ENCODE measurements at places on chromosomes 12 and 14. TPM values are rescaled to one million over a fixed set of nuclear protein-coding genes. Genes with fewer than 3 reads are reported as not detected.

Gene PLXNC1
- total RNA-seq, result 7.9 TPM

Gene AGAP2
- total RNA-seq, result 4.0 TPM

DNA sequence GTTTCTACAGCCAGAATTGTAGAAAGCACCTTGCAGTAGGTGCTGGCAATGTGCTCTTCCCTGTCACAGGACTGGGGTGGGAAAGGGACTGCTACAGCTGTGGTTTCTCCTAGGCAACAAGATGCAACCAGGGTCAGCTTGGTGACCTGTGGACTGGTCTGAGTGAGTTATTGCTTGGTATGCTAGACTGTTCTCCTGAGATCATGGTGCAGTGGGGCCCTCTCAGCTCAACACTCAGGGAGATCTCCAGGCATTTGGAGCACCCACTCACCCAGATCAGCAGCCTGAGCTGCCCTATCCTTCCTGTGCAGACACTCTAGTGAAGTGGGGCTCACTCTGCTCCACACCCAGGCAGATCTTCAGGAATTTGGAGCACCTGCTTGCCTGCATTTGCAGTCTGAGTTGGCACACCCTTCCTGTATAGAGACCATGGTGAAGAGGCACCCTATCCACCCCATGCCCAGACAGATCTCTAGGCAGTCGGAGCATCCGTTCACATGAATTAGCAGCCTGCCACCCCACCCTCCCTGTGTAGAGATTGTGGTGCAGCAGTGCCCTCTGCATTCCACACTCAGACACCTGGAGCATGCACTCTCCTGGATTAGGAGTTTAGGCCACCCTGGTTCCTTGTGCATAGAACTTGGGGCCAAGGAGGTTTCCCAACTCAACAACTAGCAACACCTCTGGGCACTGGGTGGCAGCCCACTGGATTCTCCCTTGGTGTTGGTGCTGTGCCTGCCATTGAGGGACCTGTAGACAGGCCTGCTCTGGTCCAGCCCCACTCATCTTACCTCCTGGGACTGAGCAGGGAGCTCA lies 3.8 kb upstream of the FAM186B start:
- H3K4me1 ChIP-seq, result no peaks in the 10 kb centered on the region
- no peak overlapping the region for H3K27ac ChIP-seq
- no peaks in the 10 kb centered on the region for H3K36me3 ChIP-seq

GRCh38 chr12:24416423-24417109 lies 467.1 kb upstream of the SOX5 start:
- no peaks in the 10 kb centered on the region for H3K4me1 ChIP-seq
- DNase-seq, result no peak
- no peaks in the 10 kb centered on the region for H3K27me3 ChIP-seq
- no peaks in the 10 kb centered on the region for H3K36me3 ChIP-seq
- no peak overlapping the region for H3K4me3 ChIP-seq

DNA sequence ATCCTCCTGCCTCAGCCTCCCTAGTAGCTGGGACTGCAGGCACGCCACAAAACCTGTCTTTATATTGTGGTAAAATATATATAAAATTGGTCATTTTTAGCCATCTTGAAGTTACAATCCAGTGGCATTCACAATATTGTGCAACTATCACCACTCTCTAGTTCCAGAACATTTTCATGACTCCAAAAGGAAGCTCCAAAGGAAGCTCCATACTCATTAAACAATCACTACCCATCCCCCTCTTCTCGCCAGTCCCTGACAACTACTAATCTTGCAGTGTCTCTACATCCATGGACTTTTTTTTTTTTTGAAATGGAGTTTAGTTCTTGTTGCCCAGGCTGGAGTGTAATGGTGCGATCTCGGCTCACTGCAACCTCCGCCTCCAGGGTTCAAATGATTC lies 3.1 kb downstream of the GCH1 start:
- H3K27me3 ChIP-seq, result no peaks in the 10 kb centered on the region
- H3K4me1 ChIP-seq, result peaks cover 15% of the 10 kb centered on the region
- H3K27ac ChIP-seq, result no peak overlapping the region
- no peak overlapping the region for H3K4me3 ChIP-seq

DNA sequence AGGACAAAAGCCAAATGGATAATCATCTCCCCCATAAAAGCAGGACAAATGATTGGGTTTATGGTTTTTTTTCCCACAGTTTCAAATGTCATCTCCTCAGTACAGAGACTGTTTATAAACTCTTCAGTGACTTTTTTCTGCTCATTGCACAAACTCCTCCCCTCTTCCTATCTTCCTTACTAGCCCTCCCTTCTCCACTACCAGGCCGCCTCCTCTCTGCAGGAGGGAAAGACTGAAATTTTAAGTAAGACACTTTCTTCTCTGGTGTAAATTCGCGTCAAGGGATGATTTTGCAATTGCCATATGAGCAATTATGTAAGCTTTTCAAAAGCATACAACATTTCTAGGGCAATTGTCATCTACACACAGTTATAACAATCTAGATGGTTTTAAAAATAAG lies 37.0 kb downstream of the BTG1 start:
- no peaks in the 10 kb centered on the region for H3K36me3 ChIP-seq
- no peak overlapping the region for H3K4me3 ChIP-seq
- H3K4me1 ChIP-seq, result peaks cover 8% of the 10 kb centered on the region
- no peaks in the 10 kb centered on the region for H3K27me3 ChIP-seq
- no peak overlapping the region for H3K27ac ChIP-seq
- no peak for DNase-seq
